ENCODE measurements at places on chromosomes 6 and 20.

DNA sequence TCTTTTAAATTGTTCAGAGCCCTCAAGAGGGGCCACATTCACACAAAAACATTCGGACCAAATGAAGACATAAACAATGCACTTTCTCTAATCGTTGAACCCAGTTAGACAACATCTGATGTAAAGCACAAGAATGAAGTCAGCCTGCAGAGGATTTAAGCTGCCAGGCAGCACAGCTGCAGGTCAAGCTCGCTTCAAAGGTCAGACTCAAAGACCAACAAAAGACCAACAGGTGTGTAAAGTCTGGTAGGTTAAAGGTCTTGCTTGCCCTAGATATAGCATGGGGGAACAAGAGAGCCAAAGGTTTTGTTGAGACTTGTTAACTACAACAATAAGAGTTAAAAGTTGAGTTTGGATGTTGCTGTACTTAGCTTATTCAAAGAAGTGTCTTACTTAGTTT lies 26.7 kb upstream of the MYLIP start:
- no peak for DNase-seq

DNA sequence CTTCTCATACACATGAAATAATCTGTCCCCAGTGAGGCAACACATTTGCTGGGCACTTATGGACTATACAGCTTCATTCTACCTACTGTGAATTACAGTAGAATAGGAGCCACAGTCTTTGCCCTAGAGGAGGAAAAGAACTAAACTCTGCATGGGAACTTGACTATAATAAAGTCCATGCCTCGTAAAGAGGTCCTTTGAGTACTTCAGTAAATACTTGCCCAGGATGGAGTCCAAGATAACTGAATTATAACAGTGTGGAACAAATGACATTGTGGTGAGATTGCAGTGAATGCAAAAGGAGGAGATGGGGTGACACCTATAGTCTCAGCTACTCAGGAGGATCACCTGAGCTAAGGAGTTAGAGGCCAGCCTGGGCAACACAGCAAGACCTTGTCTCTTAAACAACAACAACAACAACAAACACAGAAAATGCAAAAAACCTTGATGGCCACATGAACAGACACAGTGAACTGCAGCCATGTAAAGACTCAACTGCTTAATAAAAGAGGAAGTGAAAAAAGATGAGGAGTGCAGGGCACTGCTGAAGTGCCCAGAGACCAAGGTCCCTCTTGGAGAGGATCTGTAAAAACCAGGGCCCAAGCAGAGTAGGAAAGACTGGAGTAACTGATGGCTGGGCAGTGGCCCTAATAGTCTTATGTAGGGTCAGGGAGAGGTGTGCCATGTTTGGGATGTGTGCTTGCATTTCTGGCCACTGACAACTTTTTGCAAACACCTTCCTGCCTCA lies 3.7 kb downstream of the MRPS18A start:
- DNase-seq, result no peak

DNA sequence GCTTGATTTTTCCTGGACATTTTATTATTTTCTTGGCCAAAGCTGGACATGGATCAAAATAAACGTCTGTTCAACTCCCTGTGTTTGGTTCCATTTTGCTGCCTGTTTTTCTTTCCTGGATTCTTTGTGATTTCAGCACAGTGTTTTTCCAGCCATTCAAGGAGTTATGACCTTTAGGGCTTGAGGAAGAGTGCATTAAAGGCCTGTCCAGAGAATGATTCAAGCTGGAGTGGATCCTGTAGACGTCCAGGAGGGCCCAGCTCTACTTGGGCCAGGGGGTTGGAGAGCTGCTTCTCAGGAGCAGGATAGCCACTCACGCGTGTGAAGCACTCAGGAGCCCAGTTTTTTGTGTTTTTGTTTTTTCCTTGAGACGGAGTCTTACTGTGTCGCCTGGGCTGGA lies 56.5 kb upstream of the IER3 start:
- DNase-seq, result no peak

DNA sequence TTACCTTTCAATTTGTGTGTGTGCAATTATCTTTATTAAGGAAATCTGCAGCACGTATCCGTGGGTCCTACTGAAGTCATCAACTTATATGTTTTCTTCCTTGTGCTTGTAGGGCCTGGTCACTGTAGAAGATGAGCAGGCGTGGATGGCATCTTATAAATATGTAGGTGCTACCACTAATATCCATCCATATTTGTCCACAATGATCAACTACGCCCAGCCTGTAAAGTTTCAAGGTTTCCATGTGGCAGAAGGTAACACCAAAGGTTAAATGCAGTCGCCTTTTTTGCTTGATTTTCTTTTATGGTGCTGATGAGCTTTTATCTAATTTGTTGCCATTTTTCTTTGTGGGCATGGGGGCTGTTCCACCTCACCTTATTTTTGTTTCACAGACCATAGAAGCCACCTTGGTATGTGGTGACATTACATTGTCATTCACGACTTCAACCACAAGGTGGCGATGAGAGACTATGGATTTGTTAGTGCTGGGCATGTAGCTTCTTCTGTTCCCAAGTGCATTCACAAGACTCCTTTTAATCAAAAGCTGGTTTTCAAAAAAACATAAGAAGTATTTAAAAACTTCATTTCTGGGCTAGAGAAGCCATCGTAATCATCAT lies 106.5 kb upstream of the LAMP5 start:
- no peak for DNase-seq

GRCh38 chr20:910132-910869 lies 5.8 kb downstream of the ANGPT4 start:
- DNase-seq, result no peak

Data from activated naive CD4-positive, alpha-beta T cell treated with anti-CD3 and anti-CD28 coated beads, Interleukin-2, amount 50 U/mL, for 72 hours (primary cell).